GM04504 (cell line): ENCODE measurements at places on chromosomes 7 and 10.

DNA sequence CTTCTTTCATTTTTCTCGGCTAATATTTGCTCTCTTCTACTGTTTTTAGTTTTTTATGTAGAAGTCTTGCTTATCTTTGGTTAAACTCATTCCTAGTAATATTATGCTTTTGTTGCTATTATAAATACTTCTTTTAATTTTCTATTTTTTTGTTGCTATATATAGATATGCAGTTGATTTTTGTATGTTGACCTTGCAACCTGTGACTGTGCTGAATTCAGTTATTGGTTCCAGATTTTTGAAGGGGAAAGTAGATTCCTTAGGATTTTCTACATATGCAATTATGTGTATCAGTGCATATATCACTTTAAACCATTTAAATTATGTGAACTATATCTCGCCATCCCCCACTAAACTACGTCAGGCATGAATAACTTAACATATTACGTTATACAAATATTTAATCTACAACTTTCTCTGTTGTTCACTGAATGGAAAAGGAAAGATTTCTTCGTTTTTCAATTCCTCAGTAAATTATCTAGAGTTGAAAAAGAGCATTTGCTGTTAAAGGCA lies 71.5 kb downstream of the IDE start:
- no peak for DNase-seq

DNA sequence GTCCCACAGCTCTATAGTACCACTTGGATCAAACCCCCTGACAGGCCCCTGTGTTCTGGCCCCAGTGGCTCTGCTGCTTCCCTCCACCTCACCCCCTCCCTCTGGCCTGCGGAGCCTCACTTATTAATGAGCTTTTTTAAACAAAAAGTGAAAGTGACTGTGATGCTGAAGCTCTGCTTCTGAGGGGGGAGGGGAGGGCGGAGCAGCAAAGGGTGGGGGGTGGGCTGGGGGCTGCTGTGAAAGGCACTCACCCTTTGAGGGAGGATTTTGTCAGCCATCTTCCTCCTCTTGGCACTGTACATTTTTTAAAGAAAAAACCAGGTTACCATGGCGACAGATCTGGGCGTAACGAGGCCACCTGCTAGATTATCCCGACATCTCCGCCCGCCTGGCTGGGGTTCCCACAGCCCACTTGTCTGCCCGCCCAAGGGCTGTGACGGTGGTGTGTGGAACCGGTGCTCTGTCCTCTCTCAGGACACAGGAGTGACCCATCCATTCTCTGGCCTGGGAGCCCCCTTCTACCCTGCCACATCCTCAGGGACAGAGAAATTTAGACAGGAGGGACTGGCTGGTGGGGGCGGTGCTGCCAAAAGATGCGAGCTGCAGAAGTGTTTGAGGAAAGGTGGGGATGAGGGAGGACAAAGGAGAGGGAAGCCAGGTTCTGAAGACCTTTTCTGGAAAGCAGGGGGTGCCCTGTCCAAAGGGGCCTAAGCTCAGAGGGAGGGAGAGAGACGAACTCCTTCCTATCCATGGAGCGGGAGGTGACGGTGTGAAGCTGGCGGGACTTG lies 4.9 kb downstream of the SMARCD3 start:
- no peak for DNase-seq

GRCh38 chr10:126207851-126208250 lies 180.4 kb downstream of the ADAM12 start:
- no peak for DNase-seq

DNA sequence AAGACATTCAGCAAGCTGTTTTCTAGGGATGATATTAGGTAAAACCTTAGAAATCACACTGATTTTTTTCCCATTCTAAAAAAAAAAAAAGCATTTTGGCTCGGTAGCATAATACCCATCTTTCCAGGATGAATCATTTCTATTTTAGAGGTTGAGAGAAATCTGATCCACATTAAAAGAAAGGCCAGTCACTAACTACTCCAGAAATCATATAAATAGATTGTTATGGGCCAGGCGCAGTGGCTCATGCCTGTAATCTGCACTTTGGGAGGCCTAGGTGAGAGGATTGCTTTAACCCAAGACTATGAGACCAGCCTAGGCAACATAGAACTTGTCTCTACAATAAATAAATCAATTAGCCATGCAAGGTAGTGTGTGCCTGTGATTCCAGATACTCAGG lies 164.3 kb downstream of the BAMBI start:
- peak; percentile 31 for DNase-seq

GRCh38 chr10:89241486-89242344 lies 9.9 kb downstream of the LIPA start:
- DNase-seq, result no peak

DNA sequence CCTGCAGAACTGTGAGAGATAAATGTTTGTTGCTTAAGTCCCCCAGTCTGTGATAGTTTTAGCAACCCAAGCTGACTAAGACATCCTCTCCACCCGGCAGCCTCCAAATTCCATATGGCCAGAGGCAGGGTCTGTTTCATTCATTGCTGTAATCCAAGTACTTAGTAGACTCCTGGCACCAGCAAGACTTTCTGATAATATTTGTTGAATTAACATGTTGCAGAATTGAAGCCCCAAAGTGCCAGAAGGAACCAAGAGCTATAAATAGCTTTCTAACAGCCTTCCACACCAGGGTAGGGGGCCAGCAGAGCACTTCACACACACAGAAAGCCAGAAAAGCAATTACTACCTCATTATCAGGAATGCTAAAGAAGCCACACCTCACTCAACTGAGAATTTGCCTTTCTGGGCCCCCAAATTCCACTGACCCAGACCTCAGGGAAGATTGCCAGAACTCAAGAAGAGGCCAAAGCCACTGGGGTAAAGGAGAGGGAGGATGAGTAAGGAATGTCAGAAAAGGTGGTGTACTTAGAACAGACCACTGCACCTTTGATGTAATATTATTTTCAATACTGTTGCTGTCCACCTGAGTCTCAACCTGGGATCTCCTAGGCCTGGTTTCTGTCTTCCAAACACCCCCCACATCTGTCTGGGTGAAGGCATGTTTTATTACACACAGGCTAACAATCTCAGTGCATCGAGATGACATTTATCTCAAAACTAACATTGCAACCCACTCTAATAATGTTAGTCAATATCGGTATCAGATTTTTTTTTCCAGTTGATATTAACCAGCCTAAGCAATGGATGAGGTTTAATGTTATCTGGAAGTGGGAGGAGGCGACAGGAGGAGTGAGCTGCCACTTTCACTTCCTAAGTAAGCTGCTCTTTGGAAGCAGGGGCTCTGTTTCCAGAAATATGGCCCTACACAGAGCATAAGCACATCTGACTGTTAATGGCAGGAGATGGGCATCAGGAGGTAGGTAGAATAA lies 5.5 kb downstream of the NOD1 start:
- DNase-seq, result no peak

GRCh38 chr10:30007406-30007805 lies 52.0 kb downstream of the JCAD start:
- DNase-seq, result no peak

GRCh38 chr7:43658718-43659548 lies 70.4 kb downstream of the COA1 start:
- DNase-seq, result peak; percentile 57
